Aorta (tissue), 5 donors: ENCODE measurements at places on chromosomes 5 and 9. TPM values are rescaled to one million over a fixed set of nuclear protein-coding genes. Genes with fewer than 3 reads are reported as not detected.
A peak's percentile ranks its signal among the peaks of the same experiment; 100 is the strongest.

DNA sequence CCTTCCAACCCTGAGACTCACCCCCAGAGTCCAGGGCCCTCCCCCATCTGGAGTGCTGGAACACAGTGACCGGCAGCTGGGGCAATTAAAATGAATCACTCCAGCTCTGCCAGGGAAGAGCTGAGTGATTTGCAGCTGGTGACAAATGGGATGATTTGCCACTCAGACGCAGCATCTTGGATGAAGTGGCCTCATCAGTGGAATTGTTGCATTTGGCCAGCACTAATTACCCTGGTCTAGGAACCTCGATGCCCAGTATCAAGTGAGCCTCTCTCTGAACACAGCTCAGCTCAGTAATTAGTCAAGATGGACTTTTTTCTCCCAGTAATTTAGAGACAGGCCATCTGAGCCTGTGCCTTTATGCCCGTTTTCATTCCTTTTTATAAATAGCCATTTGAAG lies 259.5 kb downstream of the GRIA1 start:
- H3K4me1 ChIP-seq = no peaks in the 10 kb centered on the region
- no peak overlapping the region for H3K27ac ChIP-seq
- no peaks in the 10 kb centered on the region for H3K27me3 ChIP-seq
- H3K36me3 ChIP-seq = no peaks in the 10 kb centered on the region
- DNase-seq = no peak

GRCh38 chr9:38047301-38048251 lies 21.5 kb downstream of the SHB start:
- H3K27ac ChIP-seq = peak overlapping the region; percentile 92
- no peak overlapping the region for H3K4me3 ChIP-seq
- H3K36me3 ChIP-seq = no peaks in the 10 kb centered on the region
- H3K4me1 ChIP-seq = no peaks in the 10 kb centered on the region
- DNase-seq = peak; percentile 79

Gene CATSPER3
- 0.63 TPM for total RNA-seq

Gene GFRA3
- total RNA-seq = 0.55 TPM

Gene CBY3
- total RNA-seq = not detected

GRCh38 chr9:75850459-75851200 lies 39.8 kb upstream of the PCSK5 start:
- no peaks in the 10 kb centered on the region for H3K27me3 ChIP-seq
- H3K36me3 ChIP-seq = no peaks in the 10 kb centered on the region
- H3K4me1 ChIP-seq = no peaks in the 10 kb centered on the region
- DNase-seq = no peak
- H3K4me3 ChIP-seq = no peak overlapping the region
- H3K27ac ChIP-seq = no peak overlapping the region

Gene GABRG2
- total RNA-seq = not detected

DNA sequence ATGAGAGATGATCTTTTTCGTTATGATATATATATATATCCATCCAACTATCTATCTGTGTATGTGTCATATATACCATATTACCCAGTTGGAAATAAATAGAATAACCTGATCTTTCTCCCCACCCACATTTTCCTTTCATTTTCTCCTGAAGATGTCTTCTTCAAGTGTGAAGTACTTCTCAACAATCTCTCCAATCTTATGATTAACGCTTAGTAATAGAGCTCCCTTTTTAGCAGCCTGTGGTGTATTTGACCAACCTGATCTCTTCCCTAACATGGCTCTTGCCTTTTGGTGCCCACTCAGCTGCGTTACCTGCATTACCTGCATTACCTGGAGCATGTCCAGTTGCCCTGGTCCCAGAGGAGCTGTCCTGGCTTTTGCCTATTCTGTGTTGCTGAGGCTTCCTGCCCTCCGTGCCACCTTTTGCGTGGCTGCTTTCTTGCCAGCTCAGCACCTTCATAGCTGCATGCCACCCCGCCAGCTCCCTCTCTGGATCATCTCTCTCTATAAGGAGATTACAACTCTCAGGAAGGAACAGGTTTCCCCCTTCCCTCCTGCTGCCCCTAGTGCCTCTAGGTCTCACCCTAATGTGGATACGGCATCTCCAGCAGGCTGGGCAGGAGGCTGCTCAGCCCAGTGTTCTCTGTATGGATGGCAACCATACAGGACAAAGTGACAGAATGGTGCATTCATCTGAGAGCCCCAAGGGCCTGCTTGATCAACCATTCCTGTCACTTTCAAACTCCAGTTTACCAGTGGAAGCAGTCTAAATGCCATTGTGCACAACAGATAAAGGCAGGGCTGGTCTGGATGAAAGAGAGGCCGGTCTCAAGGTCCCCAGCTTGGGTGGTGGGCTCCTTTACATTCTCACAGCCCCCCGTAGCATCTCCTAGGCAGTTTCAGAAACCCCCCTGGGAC lies 126.7 kb downstream of the GADD45G start:
- no peak overlapping the region for H3K4me3 ChIP-seq
- DNase-seq = no peak
- no peaks in the 10 kb centered on the region for H3K36me3 ChIP-seq
- no peaks in the 10 kb centered on the region for H3K27me3 ChIP-seq
- H3K4me1 ChIP-seq = no peaks in the 10 kb centered on the region
- H3K27ac ChIP-seq = no peak overlapping the region
